Inflammatory macrophage treated with lipopolysaccharide for 1 hour (primary cell): ENCODE measurements at places on chromosomes 1 and 21.

GRCh38 chr1:43935711-43936427 lies 2.3 kb downstream of the ARTN start:
- no peak for DNase-seq

DNA sequence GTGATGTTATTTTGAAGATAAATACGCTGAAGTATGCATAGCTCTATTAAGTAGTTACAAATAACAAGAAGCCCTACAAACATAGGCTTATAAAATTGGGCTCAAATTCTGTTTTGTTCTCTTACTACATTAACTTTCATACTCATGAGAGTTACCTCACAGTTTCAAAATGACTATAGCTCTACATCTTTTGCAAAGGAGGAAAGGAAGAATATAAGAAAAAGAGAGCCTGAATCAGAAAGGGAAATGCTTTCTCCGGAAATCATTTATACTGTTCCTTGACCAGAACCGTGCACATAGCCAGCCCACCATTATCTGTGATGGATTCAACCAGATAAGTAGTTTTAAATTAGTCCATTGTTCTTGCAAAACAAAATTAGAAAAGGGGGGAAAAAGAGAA lies 1252.1 kb downstream of the NCAM2 start:
- no peak for DNase-seq

GRCh38 chr1:34781844-34782391 lies 904 bp downstream of the GJB3 start:
- no peak for DNase-seq

DNA sequence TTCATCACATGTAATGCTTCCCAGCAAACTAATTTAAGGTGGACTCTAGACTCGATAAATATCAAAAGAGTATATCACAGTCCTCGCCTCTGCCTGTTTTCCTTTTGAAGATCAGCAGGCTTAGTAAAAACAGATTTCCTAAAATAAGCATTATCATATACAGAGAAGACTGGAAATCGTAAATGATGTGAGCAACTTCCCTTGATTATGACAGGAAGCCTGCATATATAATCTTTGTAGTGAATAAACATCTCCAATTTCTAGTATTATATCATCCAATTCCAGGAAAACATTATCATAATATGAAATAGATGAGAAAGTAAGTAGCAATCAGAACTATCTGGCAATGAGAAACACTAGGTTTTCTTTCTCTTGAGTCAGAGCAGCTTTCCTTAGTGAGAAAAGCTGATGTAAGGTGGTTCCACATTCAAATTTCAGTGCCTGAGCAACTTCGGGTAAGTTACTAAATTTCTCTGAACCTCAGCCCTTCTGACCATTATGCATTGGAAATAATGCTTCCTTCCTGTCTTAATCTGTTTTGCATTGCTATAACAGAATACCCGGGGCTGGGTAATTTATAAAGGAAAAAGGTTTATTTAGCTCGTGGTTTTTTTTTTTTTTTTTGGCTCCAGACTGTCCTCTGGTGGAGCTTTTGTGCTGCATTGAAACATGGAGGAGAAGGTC lies 12.6 kb upstream of the POU2F1 start:
- DNase-seq = no peak

DNA sequence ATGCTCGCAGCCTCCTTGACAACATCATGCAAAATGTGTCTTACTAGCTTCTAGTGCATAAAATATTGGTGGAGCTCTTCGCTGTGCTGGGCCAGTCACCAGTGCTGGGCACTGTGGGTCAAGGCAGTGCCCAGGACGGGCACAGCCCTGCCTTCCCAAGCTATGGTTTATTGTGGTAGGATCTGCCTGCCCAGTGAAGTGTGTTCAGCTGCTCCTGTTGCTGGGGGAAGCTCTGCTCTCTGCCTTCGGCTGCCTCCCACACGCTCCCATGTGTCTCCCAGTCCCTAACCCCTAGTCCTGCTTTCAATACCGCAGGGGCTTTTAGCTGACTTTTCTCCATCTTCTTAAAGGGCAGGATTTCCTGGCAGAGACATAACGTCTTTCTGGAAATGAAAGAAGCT lies 15.7 kb downstream of the EPHX1 start:
- DNase-seq = no peak

DNA sequence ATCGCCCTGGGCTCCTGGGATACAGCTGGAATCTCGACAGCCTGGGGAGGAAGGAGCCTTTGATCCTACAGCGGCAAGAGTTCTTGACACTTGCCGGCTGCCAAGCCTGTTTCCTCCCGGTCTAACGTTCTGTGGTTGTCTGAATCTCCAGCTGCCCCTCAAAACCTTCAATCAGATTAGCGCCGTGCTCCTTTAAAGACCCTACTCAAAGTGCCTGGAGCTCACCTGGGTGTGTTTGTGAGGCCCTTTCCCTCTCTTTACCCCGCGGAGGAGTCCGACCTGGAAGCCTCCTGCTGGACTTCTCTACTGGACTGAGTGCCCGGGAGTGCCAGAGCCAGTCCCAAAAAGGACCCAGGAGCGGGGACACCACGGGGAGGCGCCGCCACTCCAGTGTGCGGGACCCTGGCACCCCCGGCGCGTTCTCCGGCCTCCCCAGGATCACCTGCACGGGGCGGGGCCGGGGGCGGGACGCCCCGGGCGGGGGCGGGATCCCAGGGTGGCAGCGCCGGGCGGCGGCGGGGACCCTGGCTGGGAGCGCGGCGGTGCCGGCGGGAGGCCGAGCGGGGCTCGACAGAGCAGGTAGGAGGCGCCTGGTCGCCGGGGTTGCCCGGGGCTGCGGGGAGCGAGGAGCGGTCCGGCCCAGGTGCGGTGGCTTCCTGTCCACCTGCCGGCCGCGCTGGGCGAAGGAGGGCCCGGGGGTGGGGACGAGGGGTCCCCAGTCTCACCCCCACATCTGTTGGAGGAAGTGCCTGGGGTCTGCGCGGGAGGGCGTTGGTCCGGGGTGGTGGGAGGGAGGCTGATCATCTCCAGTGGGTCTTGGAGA lies at the start of gene NCMAP:
TSS of gene NCMAP (plus strand) at position 497 of the 823 bp plus-strand sequence. CDS start 39,344 bp downstream, outside the sequence.
- DNase-seq = no peak

DNA sequence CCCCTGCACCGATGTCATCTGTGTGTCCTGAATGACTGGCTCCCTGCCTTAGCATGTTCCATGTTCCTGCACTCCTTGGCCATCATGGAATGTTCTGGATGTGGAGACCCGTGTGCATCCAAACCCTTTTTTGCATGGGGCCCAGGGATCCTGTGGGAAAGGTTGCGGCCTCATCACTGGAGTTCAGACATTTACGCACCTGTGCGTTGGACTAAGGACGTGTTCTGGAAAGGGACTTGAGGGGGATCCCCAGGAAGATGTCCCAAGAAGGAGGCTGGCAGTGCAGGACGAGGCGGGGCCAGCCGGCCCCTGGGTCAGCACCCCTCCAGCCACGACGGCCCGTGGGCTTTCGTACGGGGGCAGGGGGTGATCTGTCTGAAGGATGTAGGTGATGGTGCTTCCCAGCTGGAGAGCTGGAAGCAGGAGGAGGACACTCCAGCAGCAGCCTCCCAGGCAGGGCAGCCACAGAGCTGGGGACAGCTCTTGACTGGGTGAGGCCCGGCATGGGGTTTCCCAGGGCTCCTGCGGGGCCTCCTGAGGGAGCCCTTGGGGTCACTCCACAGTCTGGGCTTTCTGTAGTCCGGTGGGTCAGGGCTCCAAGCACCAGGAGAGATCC lies 67.2 kb downstream of the SCCPDH start:
- DNase-seq = no peak

DNA sequence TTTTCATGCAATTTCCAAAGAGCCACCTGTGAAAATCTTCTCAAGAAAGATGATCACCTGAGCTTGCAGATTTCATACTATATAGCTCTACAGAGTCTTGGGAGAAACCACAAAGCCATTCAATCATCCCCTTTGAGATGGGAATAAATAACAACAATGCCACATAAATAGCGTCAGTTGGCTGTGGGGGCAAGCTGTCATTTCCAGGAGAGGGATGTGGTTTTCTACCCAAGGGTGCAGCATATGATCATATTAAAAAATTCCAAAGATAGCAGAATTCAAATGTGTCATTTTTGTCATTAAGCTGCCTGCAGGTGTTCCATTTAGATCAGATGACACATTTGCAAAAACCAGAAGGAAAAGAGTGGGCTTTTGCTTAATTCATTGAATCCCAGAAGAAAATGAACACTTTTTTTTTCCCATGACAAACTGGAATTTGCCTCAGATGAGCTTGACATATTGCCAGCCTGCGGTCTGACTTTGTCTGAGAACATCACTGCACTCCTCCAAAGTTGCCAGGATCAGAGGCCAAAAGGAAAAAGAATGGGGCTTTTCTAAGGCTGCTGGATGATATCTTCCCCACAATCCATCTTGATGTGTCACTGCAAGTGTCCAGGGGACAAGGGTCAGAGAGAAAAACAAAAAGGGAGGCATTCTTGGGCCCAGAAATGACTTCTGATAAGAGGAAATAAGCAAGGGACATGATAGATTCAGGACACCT lies 314.1 kb upstream of the USP25 start:
- no peak for DNase-seq

GRCh38 chr1:167676916-167677848 lies 44.6 kb upstream of the MPZL1 start:
- no peak for DNase-seq

GRCh38 chr21:45818904-45819285 lies 162.7 kb upstream of the COL6A1 start:
- peak; percentile 18 for DNase-seq

- no peak for DNase-seq
Observed at GRCh38 chr1:212769459-212770167, 22.0 kb downstream of the NSL1 start.

GRCh38 chr1:179816196-179816960 lies 61.2 kb downstream of the TOR1AIP2 start:
- no peak for DNase-seq

- no peak for DNase-seq
Observed at GRCh38 chr1:9349331-9349851, 56.7 kb downstream of the SPSB1 start.

DNA sequence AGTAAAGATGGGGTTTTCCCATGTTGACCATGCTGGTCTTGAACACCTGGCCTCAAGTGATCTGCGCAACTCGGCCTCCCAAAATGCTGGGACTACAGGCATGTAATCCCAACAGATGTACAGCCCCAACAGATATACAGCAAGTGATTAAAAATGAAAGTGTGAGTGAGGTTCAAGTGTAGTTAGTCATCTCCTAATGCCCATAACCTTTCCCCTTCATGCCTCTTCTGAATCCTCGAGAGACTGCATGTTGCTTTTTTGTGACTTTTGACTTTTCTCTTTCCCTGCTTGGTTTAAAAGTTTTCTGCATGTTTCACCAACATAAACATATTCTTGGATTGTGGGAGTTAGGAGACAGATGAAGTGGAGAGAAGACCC lies 31.2 kb downstream of the KCNK2 start:
- DNase-seq = no peak

DNA sequence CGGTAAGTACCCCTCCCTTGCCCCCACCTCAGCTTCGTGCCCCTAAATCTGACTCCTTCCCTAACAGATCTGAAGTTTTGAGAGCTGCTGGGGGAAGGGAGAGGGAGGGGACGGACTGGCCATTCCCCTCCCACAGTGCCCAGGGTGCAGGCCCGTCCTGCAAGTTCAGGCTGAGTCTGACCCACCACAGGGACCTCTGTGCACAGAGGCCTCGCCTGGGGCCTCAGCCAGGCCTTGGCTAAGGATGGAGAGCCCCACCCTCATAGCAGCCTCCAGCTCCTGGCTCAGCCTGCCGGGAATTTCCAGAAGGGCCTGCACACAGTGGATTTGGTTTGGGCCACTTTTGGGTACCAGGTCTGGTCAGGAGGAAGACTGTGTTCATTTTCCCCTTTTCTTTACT lies 31.2 kb upstream of the TNFRSF1B start:
- DNase-seq = no peak

GRCh38 chr1:206583707-206584648 lies 28.3 kb downstream of the EIF2D start:
- peak; percentile 93 for DNase-seq

DNA sequence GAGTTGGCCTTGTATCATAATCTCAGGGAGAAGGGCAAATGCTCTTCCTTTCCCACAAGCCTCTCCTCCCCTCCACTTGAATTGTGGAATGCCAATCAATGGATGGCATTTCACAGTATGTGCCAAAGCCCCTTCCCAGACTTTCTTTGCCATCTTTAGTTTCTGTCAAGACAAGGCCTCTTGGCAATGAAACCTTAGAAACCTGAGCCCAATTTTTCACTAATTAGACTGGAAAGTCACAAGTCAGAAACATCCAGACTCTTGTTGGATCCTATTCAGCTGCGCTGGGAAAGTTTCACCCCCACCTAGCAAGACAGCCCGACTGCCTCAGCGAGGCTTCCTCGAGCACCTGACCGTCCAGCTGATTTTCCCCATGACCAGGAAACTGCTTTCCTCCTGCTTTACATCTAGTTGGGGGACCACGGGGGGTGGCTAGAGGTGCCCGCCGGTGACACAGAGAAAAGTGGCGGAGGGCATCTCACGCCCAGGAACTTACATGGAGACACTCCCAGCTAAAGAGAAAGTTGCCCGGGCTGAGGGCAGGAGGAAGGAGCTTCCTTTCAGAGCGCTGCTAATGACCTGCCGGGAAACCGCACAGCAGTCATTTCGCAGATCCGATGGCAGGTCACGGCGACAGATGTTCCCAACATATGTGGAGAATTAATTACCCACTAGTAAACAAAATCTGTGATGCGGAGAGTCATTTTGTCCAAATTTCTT lies 302.6 kb upstream of the RRP15 start:
- DNase-seq = no peak

DNA sequence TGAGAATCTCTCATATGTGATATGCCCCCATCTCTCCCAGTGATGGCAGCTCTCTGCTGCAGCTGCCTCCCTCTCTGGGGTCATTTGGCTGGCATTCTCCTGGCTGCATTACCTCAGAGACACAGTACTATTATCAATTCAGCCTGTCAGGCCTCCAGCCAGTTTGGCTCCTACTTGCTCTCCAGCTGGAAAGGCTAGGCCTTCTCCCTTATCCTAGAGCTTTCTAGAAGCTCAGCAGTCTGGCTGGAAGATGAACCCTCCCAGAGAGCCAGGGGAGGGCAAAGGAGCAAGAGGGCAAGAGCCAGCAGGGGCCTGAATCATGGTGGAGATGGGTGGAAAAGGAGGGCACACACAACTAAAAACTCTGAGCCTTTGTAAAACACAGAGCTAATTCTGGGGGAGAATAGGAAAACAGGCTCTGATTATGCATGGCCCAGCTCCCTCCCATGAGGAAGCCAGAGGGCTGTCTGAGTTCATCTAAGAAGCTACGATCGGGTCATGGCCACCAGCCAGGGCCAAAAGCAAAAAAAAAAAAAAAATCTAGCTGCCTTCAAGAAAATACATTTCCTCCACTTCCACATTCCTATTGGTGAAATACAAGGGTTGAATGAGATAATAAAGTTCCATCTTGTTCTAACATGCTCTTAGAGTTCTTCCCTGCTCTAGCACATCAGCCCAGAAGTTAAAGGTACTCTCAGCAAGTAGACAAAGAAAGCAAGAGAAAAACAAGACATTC lies 8.8 kb downstream of the LAMB3 start:
- DNase-seq = no peak

GRCh38 chr1:175481126-175482070 lies 262.0 kb downstream of the TNR start:
- no peak for DNase-seq

- no peak for DNase-seq
Observed at GRCh38 chr1:68953311-68953710, 456.4 kb upstream of the DEPDC1 start.
